ENCODE measurements at places on chromosomes 12 and 14.

GRCh38 chr12:12889701-12890100 is 1.7 kb upstream of the GPRC5A start:
- DNase-seq, result no peak

GRCh38 chr14:28760431-28760996 is 6.1 kb upstream of the FOXG1 start:
- DNase-seq, result no peak

DNA sequence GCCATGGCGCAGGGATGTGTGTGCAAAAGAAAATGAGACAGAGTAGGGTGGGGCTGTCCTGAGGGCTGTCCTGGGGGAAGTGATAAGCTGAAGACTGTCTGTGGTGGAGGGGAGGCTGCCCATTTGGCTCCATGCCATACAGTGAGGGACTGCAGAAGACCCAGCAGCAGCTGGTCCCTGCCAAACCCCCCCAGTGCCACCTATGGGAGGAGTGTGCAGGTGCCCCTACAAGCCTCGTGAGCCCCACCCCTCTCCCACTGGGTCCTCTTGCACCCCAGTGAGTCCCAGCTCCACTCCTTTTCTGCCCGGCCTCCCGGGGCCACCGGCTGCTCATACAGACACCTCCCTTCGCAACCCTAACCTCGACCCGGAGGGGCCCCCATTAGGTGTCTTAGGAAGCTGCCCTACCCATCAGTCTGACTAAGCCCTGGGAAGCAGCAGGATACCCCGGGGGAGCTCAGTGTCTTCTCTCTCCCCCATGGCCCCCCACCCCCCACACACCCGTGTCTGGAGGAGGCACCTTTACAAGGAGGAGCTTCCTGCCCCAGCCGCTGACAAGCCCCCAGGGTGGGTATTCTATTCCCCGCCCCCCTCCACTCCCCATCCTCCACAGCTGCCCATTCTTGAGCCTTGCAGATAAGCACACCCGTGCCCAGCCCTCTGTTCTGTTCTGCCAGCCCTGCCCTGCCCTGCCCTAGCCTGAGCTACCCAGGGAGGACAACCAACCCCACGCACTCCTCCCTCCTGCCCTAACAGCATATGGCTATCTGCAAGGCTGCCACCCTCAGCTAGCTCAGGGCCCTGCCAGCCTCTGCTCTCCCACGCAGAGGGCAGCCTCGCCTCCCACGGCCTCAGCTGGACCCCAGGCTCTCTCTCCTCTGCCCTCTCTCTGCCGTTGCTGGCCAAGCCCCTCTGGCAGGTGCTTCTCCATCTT is 41.9 kb downstream of the SLC6A12 start:
- no peak for DNase-seq

DNA sequence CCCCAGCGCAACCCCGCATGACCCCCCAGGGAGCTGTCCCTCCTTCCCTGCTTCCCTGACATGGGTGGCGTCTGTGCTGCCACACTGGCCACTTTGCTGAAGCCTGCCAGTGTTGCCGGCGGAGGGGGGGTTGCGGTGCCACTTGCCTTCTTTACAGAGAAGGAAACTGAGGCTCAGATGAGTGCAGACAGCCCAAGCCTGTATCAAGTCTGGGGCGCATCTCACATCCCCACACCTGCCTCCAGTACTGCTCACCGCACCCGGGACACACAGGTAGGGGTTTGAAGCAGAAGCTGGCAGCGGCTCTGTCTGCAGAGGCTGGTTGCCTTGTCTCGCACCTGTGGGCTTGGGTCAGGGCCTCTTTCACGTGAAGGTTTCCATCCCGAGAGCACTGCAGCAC is 104.7 kb upstream of the RTL1 start:
- DNase-seq, result no peak

- no peak for DNase-seq
These were observed 26.3 kb upstream of the NR1H4 start for GRCh38 chr12:100447381-100447780.

GRCh38 chr14:20934148-20934762 is 21.0 kb upstream of the RNASE2 start:
- no peak for DNase-seq

- DNase-seq, result no peak
These were observed 2.6 kb downstream of the SIX4 start for GRCh38 chr14:60721326-60722106.

DNA sequence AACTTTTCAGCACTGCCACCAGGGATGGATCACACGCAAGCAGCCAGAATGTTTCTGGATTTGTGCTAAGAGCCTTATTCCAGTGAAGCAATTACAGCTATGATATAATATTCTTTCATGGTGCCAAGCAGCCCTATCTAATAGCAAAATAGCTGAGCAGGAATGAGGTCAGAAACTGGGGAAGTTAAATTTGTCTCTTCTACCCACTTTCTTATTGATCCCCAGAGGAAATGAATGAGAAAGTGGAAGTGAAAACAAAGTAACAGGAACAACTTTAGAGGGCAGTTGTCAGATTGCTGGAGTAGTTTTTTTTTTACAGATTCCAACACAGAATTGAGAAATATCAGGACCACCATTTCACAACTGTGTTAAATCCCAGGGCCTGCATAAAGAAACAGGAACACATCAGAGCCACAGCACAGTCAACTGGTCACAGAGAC is 44.8 kb downstream of the GCH1 start:
- no peak for DNase-seq
